RCC 7860 (cell line): ENCODE measurements at places on chromosomes 1 and 21.

DNA sequence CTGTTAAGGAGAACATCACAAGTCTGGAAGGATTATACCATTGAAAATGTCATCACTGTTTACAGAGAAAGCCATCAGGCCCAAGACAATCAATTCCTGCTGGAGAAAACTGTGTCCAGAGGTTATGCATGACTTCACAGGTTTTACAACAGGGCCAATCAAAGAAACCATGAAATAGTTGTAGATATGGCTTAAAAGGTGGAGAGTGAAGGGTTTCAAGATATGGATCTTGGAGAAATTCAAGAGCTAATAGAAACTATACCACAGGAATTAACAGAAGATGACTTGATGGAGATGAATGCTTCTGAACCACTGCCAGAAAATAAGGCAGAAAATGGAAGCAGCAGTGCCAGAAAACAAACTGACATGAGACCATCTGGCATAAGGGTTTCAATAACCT, 30.2 kb downstream of the USP1 start:
- DNase-seq, result no peak

DNA sequence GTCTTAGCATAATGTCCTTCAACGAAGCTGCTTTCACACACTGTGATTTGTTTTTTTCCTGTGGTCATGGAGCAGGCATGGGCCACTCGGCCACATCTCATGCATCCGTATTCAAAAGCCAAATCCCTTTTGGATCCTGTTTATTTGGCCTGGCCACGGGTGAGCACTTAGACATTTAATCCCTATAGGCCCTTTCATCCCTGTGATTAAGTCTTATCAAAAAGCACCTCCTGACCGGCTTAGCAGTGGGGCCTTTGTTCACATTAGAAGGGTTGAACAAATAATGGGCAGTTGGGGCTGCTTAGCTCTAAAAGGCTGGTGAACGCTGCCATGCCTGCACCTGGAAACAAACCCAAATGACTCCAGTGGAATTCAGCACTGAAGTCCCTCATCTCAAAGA, 2.0 kb downstream of the KCNE2 start:
- DNase-seq, result no peak

GRCh38 chr1:94769551-94769950, 50.6 kb upstream of the SLC44A3 start:
- peak; percentile 17 for DNase-seq

DNA sequence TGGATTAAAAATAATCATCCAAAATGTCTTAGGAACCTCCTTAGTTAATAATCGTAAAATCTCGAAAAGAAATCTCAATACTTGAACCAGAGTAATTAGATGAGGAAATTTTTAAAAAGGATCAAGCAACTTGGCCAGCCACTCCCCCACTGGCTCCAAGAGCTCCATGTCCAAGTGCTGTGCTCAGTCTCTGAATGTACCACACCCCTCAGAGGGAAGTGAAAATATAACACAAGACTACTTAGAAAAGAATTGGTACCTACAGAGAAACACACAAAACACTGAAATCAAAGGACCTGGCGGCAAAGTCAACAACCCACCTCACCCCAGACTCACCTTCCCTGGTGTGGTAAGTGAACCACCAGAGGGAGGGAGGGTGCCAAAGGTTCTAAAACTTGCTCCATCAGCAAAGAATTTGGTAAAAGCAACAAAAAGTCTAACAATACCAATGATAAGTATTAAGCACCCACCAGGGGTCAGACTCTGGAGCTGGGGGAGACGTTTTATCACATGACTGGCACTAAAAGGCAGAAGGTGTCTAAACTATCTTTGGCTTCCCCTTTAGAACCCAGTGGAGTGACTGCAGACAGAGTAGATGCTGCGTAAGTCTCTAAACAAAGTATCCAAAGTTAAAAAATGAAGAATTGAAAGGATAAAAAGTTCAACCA, 14.0 kb downstream of the LBR start:
- DNase-seq, result no peak

DNA sequence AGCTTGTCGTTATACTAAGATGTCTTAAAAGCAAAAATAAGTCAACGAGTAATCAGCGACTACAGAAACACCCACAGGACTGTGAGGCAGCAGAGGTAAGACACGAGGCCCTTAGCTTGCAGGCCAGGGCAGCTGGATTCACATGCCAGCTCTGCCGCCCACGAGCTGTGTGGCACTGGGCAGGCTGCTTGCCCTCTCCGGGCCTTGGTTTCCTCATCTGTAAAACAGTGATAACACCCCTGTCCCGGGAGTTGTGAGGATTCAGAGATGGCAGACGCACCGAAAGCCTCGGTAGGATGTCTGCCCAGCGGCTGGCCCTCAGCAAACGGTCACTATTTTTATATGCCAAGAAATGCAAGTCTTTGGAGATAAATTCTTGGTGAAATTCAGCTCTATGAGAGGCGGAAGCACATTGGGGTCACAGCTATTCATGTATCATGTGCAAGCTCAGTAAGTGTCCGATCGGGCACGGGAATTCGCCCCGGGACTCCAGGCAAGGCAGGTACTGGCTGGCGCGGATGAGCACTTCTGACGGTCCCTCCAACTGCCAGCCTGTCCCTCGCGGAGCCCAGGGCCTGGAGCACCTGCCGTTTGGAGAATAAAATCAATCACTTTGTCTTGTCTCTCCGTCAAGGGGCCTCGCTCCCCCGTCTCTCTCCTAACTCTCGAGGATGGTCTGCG, 1.1 kb downstream of the C2CD2 start:
- DNase-seq, result no peak

- DNase-seq, result no peak
Measured at GRCh38 chr1:66532214-66532613, 1.7 kb upstream of the SGIP1 start.

DNA sequence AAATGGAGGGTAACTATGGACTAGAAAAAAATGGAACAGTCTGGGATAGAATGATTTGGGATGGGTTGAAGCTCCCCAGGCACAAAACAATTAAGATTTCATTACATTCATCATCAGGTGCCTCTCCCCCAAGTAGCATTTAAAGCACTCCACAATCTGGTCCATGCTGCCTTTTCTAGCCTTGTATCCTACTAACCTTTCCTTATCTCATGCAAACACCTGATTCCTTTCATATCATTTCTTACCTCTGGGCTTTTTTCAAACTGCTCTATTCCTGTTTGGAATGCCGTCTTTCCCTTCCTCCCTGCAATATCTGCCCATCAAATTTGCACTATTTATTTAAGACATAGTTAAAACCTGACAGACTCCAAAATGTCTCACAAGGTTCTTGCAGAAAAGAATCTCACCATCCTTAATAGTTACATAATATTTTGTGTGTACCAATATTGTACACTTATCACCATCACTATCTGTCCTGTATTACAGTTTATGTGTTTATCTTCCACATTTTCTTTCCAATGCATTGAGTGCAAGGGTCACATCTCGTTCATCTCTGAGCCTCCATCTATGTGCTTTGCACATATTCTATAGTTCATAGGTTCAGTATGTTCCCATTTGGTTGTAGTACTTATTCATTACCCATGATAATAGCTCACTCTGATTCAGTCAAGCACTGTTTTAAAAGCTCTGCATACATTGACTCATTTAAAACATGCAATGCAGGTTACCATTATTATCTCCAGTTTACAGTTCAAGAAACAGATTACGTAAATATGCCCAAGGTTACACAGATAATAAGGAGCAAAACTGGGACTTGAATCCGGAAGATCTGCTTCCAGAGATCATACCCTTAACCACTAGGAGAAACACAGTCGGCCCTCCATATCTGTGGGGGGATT, 16.1 kb upstream of the SHCBP1L start:
- DNase-seq, result no peak
